ENCODE measurements at places on chromosomes 6 and 20.

GRCh38 chr6:52696418-52696817, 25.5 kb downstream of the TMEM14A start:
- DNase-seq = no peak

DNA sequence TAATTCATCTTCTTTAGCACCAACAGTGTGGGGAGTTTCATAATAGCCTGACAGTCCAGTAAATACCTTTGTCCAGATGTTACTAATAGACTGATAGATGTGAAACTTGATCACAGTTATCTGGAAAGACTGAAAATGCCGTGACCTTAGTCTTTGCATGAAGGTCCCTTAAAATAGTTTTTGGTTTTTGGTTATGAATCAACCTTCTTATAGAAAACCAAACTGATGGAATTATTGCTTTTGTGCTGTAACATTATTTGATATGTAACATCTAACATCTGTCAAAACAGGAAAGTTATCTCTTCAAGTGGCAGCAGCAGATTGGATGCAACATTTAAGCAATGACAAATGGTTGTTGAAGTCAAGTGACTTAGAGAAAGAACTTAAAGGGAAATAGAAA, 190.4 kb downstream of the DOK5 start:
- DNase-seq = no peak

DNA sequence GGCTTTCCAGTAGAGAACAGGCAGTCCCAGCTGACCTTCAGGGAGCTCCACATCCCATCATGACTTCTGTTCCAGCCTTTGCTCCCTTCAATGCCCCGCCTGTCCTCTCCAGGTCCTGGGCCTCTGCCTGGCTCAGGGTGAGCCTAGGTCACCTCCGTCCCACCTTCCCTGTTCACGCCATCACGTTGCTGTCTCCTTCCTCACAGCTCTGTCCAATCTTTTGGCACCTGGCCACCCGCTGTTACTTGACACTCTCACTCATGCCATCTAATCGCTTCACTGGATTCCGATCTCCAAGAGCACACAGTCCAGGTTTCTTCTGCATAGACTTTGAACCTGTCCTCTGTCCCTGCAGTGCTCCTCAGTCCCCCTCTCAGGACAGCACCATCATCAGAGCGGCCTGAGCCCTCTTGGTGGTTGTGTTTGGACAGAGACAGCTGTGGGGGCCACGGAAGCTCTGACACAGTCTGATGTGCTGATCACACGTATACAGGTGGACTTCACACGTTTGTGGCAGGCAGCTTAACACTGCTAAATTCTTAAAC, 34.7 kb upstream of the TIAM2 start:
- no peak for DNase-seq

- peak; percentile 22 for DNase-seq
These were observed 80.0 kb upstream of the GATA5 start for GRCh38 chr20:62555642-62556420.

DNA sequence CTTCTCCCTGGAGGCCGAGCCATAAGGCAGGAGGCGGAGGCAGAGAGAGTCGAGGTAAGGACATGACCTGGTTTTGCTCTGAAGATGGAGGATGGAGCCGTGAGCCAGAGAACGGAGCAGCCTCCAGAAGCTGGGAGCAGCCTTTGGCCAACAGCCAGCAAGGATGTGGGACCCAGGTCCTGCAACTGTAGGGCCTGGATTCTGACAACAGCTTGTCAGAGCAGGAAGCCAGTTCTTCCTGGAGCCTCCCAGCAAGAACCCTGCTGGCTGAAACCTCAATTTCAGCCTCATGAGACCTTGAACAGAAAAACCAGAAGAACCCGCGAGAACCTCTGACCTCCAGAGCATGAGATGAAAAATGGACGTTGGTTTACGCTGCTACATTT, 13.4 kb upstream of the MRGBP start:
- no peak for DNase-seq

Data from EL (cell line).